Activated naive CD8-positive, alpha-beta T cell treated with anti-CD3 and anti-CD28 coated beads, Interleukin-2, amount 50 U/mL, for 16 hours (primary cell): ENCODE measurements at places on chromosomes 1 and 21.

DNA sequence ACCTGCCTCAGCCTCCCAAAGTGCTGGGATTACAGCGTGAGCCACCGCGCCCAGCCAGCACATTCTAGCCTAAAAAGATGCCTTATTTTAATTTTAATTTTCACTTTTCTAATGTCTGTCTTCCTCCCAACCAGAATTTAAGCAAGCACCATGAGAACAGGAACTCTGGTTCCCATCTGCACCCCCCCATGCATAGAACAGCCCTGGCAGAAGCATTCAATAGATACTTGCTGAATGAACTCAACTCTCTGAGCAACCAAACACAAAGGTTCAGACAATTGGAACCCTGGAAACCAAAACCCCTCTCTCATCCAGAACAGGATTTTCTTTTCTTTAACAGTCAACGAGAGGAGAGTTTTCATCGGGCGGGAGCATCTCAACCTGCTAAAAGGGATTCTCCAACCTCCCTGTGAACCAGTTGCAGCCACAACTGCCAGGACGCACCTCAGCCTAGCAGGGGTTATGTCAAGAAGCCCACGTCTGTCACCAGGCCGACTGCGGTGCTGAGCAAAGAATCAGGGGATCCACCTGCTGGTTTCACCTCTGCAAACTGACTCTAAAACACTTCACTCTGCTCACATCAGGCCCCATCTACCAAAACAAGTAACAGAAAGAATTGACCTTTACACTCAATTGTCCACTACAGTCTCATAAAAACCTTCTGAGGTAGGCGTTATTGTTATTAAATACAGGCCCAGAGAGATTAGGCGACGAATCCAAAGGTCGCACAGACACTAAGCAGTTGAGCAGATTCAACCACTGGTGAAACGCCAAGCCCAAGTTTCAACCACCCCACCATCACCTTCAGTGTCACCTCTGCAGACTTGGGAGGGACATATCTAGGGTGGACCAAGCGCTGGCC lies 1.7 kb downstream of the KIAA2013 start:
- DNase-seq: no peak

DNA sequence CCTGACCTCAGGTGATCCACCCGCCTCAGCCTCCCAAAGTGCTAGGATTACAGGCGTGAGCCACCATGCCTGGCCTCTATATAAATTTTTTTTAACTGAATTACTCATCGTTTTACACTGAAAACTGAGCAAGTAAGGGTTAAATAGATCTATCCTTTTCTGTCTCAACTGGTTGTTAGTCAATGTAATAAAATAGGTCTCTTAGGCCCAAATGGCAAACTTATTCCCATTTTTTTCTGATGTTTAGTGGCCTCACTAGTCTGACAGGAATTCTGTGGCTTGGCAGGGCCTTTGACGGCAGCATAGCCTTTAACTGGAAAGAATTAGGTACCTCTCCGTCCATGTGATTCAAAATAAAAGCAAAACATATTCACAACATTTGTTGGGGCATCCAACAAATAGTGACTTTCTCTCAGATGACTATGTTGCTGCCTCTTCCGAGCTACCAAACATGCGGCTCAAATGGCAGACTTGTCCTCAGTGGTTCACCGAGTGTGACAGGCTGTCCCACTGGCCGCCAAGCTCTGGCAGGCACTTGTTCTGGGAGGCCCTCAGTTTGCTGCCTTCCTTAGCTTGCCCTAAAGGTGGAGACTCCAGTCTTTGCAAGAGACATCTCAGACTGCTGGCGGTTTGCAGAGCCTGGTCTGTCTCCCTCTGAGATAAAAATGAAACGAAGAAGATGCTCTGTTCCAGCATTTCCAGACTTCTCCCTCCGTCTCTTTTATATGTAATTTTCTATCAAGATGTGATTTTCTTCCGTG lies 17.4 kb downstream of the ATP1A4 start:
- no peak for DNase-seq

DNA sequence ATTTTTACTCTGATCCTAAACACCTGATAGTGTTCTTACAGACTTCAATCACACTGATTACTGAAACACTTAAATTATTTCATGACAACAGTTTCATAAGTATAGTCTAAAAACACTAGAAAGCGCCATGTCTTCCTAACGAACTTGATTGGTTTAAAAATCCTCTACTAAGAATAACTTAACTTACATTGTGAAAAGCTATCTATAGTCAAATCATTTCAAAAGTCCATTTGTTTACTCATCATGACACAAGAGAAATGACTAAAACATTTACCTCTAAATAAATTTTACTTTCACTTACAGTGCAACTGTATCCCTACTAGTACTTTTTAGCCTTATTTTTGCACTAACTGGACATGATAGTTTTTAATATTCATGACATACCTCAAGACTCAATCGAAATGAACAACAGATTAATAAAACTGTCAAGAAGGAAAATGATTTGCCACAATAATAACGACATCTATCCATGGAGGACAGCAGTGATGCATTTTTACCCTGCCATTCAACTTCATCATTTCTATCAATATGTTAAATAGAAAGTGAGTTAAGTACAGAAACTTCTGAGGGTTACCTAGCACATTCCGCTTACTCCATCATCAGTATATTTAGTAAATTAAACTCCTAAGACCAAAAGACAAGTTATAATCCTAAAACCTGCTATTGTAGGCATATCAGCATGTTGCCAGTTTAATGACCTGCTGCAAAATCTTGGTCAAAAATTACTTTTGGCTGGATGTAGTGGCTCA lies 38.4 kb downstream of the AHCTF1 start:
- no peak for DNase-seq

- DNase-seq: no peak
Observed at GRCh38 chr1:245378311-245378722, 223.5 kb downstream of the KIF26B start.

DNA sequence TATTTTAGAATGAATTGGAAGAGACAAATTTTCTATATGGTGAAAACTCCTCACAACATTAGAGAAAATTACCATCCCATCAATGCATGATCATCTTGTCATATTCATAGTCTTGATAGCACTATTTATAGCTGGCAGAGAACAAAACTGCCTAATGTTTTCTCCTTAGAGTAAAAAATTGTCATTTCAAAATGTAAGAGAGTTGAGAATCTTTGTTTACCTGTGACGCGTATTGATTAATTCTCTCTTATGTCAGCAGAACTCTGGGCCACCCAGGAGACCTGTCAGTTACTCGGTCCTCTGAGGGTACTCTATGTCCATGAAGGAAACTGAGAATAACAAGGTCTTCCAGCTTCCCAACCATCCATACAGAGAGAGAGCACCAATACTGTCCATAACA lies 381.4 kb upstream of the ZP4 start:
- DNase-seq: no peak

GRCh38 chr1:168243198-168243597 lies 17.4 kb downstream of the SFT2D2 start:
- no peak for DNase-seq
